ENCODE measurements at places on chromosomes 11 and 22.

GRCh38 chr11:134664447-134665187 is 252.6 kb upstream of the B3GAT1 start:
- DNase-seq: no peak

DNA sequence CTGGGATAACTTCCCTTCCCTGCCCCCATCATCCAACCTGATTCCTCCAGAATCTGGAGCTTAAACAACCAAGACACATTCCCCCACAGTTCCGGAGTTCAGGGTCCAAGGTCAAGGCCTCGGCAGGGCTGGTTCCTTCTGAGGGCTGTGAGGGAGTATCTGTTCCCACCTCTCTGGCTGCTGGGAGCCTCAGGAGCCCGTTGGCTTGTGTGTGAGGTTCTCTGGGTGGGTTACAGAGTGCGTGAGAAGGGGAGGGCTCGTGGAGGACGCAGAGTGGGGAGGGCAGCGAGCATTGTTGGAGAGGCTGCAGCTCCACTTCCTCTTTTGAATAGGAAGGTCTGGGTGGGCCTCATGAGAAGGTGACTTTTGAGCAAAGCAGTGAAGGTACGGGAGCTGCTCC is 8.5 kb downstream of the SERHL2 start:
- no peak for DNase-seq

GRCh38 chr11:124917115-124917637 is 1.9 kb upstream of the HEPN1 start:
- no peak for DNase-seq

DNA sequence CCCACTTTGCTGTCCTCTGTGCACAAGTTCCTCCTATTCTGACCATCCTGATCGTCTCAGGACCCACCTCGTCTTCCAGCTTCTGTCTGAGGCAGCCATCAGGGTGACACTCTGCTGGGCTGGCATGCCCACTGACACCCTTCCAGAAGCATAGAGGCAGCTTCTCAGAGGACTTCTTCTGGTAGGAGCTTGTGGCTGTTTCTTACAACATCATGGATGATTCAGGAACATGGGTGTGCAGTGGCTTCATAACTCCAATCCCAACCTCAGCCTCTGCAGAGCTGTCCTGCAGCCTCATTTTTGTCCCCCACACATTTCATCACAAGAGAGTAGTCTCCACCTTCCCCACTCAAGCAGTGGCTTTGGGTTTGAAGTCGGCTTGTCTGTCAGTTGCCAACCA is 20.9 kb upstream of the CTR9 start:
- no peak for DNase-seq

DNA sequence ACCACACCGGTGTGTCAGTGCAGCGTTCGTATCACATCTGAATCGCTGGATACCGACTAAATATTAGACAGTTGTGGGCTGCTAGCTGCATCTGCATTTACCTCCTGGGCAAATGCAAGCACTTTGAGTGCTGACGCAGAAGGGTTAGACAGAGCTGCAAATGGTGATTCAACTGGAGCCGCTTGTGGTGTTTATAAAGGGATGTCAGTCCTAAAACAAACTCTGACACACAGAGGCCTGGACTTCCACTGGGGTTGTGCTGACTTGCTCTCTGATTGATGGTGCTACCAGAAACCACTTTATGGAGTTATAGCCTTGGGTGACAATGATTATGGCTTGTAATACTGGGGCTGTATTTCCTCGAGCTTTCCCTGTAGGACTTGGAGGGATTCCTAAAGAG is 374.4 kb downstream of the NTM start:
- DNase-seq: no peak

DNA sequence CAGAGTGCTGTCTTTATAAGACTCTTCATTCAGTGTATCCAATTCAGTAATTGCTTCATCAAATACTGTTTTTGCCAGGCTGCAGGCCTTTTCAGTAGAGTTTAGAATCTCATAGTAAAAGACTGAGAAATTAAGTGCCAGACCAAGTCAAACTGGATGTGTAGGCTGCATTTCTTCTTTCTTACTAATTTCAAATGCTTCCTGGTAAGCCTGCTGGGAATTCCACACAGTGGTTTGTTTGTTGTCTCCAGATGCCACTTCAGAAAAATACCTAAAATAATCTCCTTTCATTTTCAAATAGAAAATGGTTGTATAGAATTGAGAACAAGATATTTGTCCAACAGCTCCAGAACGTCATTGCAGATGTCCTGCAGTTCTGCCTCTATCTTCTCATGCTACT is 34.7 kb downstream of the LDHAL6A start:
- DNase-seq: no peak

DNA sequence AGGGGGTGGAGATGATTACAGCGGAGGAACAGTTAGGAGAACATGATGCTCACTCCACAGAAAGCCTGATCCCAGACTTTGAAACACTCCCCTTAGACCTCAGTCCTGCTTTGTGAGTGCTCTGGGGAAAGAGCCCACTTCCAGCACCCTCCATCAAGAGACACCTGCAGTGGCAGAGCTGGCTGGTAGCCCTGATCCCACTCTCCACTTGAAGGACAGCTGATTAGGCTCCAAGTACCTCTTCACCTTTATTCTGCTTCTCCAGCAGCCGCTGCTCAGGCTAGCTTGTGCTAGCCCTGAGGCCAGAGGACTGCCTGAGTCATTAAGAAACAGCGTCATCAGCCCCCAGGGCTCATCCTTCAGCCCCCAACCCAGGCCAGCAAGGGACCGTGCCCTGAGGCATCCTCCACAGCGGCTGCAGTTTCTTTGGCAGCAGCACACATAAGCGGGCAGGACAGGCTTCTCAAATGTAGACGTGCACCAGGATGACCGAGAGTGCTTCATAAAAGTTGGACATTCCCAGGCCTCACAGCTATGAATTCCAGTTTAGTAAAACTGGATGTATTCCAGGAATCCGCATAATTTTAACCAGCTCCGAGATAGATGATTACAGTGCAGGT is 146.0 kb upstream of the TBCEL start:
- DNase-seq: no peak

DNA sequence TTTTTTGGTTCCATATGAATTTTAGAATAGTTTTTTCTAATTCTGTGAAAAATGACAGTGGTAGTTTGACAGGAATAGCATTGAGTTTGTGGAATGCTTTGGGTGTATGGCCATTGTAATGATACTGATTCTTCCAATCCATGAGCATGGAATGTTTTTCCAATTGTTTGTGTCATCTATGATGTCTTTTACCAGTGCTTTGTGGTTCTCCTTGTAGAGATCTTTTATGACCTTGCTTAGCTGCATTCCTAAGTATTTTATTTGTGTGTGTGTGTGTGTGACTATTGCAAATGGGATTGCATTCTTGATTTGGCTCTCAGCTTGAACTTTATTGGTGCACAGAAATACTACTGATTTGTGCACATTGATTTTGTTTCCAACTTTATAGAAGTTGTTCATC is 3.0 kb upstream of the CSF2RB start:
- DNase-seq: no peak

GRCh38 chr22:41841085-41841712 is 8.3 kb downstream of the SREBF2 start:
- no peak for DNase-seq

DNA sequence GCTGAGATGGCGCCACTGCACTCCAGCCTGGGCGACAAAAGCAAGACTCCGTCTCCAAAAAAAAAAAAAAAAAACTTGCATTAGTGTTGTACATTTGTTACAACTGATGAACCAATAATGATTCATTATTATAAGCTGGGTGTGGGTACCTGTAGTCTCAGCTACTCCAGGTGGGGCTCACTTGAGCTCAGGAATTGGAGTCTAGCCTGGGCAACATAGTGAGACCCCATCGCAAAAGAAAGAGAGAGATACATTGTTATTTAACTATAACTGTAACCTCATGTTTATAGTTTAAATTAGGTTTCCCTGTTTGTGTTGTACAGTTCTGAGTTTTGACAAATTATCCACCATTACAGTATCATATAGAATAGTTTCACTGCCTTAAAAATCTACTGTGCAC is 38.6 kb downstream of the KDM2A start:
- DNase-seq: no peak

GRCh38 chr22:25940479-25940878 is 198.5 kb downstream of the MYO18B start:
- no peak for DNase-seq

- no peak for DNase-seq
These were observed 20.3 kb downstream of the CLDN5 start for GRCh38 chr22:19503869-19504268.

- DNase-seq: no peak
These were observed 10.4 kb upstream of the CD81 start for GRCh38 chr11:2366733-2367132.

DNA sequence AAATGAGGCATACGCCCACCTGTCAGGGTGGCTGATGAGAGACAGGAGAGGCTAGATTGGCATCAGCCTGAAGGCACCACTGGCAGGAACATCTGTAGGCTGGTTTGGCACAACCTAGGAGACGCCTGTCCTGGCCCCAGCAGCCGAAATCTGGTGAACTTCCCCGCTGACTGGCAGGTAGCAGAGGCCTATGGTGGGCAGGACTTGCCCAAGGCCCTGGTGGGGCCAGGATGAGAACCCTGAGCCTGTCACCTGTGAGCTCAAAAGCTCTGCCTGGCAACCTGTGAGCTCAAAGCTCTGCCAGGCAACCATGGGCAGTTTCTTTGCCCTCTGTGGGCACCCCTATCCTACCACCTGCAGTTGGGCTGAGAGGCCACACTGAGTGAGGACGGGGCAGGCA is 2.5 kb downstream of the DERL3 start:
- no peak for DNase-seq

DNA sequence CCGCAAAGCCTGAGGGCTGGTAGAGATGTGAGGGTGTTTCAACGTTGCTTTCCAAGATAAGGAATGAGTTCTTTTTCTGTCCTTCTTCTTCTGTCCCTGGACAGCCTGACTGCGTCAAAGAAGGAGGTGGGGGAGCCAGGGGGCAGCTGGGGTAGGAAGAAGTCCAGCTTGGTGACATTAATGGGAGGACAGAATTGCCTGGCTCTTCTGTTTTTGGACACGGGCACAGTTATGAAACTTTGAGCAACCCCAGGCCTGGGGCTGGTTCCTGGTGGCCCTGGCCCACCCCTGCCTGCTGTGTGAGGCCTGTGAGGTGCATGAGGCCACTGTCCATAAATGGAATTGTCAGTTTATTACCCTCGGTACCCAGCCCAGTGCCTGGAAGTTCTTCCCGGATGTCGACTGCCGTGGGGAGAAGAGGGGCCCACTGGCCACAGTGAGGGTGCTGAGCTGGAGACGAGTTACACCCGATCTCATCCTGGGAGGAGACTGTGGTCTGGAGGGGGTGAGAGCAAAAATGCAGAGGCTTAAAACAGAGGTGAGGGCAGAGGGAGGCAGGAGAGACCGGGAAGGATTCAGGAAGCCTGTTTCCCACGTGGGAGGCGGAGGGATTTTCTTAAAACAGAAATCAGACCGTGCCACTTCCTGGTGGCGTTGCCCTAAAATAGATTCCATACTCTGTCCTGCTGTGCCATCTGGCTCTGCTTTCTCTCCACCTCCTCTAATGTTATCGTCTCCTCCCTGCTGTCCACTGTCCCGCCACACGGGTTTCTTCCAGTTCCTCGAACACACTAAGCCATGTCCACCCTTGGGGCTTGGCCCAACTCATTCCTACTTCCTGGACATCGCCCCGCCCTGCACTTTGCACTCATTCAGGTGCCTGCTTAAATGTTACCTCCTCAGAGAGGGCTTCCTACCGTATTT is 59.7 kb upstream of the RASD2 start:
- DNase-seq: no peak

- peak; percentile 33 for DNase-seq
These were observed 55.2 kb downstream of the NECTIN1 start for GRCh38 chr11:119673759-119674336.

DNA sequence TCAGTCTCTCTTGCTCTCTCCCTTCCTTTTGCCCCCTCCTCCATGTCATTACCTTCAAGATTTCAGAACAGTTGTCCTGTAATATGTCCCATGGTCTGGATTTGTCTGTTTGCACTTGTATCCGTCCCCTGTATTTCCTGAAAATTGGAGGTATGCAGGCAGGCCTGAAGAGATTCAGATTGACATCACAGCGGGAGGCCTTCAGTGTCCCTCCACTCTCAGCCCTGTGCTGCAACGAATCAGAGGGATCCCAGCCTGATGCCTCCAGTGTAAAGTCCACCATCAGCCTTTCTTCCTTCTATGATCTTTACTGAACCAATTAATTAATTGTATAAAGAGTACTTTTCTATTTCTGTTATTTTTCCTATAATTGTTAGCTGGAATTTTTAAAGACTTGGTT is 57.3 kb downstream of the ELMOD1 start:
- DNase-seq: no peak

GRCh38 chr11:11430431-11430830 is 77.4 kb upstream of the CSNK2A3 start:
- DNase-seq: no peak

DNA sequence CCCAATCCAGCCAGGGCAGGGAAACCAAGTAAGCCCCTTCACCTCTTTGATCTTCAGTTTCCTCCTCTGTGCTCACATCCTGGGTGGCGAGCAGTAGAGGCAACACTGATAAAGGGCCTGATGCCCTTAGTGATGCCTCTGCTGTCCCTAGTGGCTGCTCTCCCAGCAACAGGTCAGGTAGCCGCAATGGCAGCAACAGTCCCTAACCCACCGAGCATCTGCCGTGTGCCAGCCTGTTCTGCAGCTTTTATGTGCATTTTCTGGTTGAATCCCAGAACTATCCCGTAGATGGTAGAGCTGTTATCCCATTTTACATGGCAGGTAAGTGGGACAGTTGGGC is 5.2 kb downstream of the SCYL1 start:
- DNase-seq: no peak

- DNase-seq: no peak
These were observed 55.1 kb upstream of the SYT9 start for GRCh38 chr11:7196396-7197146.

Measured in stimulated activated CD8-positive, alpha-beta memory T cell treated with anti-CD3 and anti-CD28 coated beads, Interleukin-2, amount 100 ng/mL, for 48 hours (primary cell).